ENCODE measurements at places on chromosomes 3 and 15. TPM values are rescaled to one million over a fixed set of nuclear protein-coding genes. Genes with fewer than 3 reads are reported as not detected.

DNA sequence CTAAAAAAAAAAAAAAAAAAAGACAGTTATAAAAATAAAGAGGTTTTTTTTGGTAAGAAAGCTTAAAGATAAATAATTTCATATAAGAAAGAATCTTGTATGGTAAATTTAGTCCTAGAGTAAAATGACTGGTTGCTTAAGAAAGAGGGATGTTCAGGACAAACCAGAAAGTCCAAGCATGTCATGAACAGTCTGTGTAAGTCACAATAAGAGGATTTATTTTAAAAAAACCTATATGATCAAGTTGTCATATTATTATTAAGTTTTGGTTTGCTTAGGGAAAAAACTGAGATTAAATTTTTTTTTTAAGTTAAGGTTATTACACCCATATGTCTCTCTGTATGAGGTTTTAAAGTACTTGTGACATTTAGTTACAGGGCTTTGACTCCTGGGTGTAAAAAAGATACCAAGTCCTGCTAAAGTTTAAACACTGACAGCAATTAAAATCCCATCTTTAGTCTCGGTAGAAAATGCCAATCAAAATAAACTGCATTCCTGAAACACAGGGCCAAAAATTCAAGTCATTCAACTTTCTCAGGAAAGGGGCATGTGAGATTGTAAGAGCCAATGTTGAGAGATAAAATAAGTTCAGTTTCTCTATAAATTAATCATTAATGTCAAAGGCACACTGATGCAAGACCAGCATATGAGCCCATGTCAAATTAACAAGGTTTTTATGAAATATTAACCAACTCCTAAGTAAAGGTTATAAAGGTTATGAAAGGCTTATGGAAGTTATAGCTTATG lies 8.5 kb upstream of the BDH1 start:
- peak overlapping the region; percentile 37 for H3K4me3 ChIP-seq
- H3K4me1 ChIP-seq = no peaks in the 10 kb centered on the region
- no peaks in the 10 kb centered on the region for H3K27me3 ChIP-seq
- no peak for DNase-seq

- H3K36me3 ChIP-seq = no peaks in the 10 kb centered on the region
- H3K4me3 ChIP-seq = no peak overlapping the region
- no peaks in the 10 kb centered on the region for H3K27me3 ChIP-seq
- no peak overlapping the region for H3K27ac ChIP-seq
- no peaks in the 10 kb centered on the region for H3K4me1 ChIP-seq
Observed at GRCh38 chr3:120875507-120875906, 32.5 kb upstream of the STXBP5L start.

GRCh38 chr3:129564981-129565644 lies 22.1 kb downstream of the H1-8 start:
- DNase-seq = no peak
- H3K36me3 ChIP-seq = no peaks in the 10 kb centered on the region
- no peak overlapping the region for H3K27ac ChIP-seq

DNA sequence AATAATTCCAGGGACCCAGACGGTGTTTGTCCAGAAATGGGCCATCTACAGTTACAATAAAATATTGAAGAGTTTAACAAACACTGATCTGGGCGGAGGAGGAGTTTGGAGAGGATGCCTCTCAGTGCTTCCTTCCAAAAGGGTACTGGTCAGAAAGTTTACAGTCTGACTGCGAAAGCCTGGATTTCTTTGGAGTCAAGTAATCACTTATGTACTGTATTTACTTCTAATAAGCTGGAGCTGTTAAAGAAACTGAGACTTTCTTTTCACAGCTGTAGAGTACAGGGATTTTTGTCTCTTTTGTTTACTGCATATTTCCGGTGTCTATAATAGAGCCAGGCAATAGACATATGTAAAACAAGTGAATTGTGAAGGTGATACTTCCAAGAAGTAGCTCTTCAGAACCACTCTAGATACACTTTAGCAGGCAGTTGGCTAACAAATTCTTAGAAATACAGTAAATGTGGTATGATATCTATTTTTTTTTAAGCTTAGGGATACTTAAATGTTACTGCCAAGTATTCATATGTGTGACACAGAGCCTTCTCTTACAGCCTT lies 22.1 kb upstream of the NEO1 start:
- no peak for DNase-seq
- no peak overlapping the region for H3K4me3 ChIP-seq
- no peak overlapping the region for H3K27ac ChIP-seq
- H3K27me3 ChIP-seq = no peaks in the 10 kb centered on the region

GRCh38 chr3:33458446-33458845 lies 18.2 kb upstream of the UBP1 start:
- H3K36me3 ChIP-seq = peaks cover 3% of the 10 kb centered on the region
- H3K27ac ChIP-seq = no peak overlapping the region
- no peak for DNase-seq
- H3K4me3 ChIP-seq = no peak overlapping the region

- H3K4me3 ChIP-seq = peak overlapping the region; percentile 22
- H3K4me1 ChIP-seq = no peaks in the 10 kb centered on the region
- H3K27me3 ChIP-seq = no peaks in the 10 kb centered on the region
- H3K36me3 ChIP-seq = no peaks in the 10 kb centered on the region
- DNase-seq = peak; percentile 77
Observed at GRCh38 chr3:120622870-120623726, 27.0 kb downstream of the NDUFB4 start.

DNA sequence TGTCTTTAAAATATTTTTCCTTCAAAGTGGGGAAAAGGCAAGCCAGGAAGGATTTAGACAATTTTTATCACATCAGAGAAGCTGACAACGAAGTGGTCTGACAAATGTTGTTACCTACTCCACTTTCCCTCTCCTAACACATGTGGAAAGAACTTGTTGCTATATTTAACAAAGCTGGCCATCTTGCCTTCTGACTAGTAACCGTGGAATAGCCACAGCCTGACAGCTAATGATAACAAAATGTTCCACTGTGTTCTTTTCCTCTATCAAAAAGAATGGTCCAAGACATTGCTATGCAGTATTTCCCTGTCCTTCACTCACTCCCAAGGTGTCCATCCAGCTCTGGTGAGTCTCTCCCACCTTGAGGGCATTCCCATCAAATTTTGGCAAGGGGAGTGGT lies 481.4 kb upstream of the THBS1 start:
- H3K27me3 ChIP-seq = no peaks in the 10 kb centered on the region
- no peak overlapping the region for H3K27ac ChIP-seq
- no peak for DNase-seq
- no peaks in the 10 kb centered on the region for H3K36me3 ChIP-seq
- H3K4me3 ChIP-seq = no peak overlapping the region

- H3K27ac ChIP-seq = no peak overlapping the region
- H3K36me3 ChIP-seq = peaks cover 62% of the 10 kb centered on the region
- H3K27me3 ChIP-seq = no peaks in the 10 kb centered on the region
- H3K4me1 ChIP-seq = peaks cover 21% of the 10 kb centered on the region
- H3K4me3 ChIP-seq = no peak overlapping the region
Observed at GRCh38 chr3:31541089-31541488, 8.4 kb downstream of the STT3B start.

DNA sequence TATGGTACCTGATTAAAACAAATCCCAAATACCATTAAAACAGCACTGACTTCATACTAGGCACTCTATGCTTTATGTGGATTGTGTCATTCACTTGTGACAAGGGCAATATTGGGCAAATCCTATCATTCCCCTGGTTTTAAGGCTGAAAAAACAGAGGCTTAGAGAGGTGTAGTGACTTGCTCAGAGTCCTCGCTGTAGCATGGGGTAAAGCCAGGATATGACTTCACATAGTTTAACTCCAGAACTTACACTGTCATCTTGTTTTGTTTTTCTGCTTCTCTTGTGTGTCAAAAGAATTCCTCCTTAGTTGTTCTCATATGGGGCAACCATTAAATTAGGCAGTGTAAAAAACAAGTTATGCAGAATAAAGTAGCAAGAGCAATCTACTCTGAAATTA lies 40.3 kb upstream of the ICE2 start:
- no peak overlapping the region for H3K27ac ChIP-seq
- H3K36me3 ChIP-seq = peaks cover 4% of the 10 kb centered on the region
- no peak for DNase-seq
- no peaks in the 10 kb centered on the region for H3K27me3 ChIP-seq

- H3K4me1 ChIP-seq = no peaks in the 10 kb centered on the region
- DNase-seq = no peak
- H3K4me3 ChIP-seq = no peak overlapping the region
- H3K36me3 ChIP-seq = peaks cover 38% of the 10 kb centered on the region
- no peaks in the 10 kb centered on the region for H3K27me3 ChIP-seq
- H3K27ac ChIP-seq = no peak overlapping the region
Observed at GRCh38 chr3:48750856-48751255, 33.8 kb upstream of the IP6K2 start.

DNA sequence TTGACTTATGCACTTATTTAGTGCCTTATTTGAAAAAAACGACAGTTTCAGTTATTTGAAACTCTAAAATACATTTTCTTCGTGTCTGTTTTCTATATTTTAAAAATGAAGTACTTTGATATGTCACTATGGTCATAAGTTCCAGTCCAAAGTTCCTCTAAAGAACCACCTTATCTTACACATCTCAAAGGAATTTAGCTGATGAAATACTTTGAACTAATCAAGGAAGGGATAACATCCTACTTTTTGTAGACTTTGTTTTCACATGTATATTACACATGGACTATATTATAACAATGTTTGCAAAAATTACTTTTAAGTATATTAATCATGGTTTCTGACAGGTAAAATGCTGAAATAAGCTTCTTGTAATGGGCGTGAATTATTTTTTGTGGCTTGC lies 265.8 kb upstream of the ZNF717 start:
- no peak overlapping the region for H3K4me3 ChIP-seq
- H3K36me3 ChIP-seq = no peaks in the 10 kb centered on the region
- H3K4me1 ChIP-seq = no peaks in the 10 kb centered on the region
- H3K27ac ChIP-seq = no peak overlapping the region
- no peak for DNase-seq

DNA sequence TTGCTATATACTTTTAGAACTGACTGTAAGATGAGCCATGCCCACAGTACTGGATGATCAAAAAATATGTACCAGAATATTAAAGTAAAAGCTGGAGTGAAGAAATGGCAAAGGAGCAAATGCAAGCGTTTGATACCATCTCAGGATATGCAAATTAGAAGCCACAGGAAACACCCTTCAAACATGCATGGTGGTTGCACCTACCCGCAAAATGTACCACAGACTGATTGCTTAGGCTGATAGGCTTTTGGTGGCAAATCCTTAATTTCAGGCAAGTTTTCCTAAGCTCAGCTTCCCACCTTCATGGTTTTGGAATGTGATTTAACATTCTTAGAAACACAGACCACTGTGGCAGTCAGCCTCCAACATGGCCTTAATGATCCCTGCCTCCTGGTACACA lies 149.0 kb downstream of the PDZRN3 start:
- DNase-seq = no peak
- H3K4me1 ChIP-seq = peaks cover 3% of the 10 kb centered on the region
- H3K27me3 ChIP-seq = no peaks in the 10 kb centered on the region
- no peak overlapping the region for H3K4me3 ChIP-seq
- H3K27ac ChIP-seq = no peak overlapping the region

Gene GATA2
- 1.3 TPM for total RNA-seq

Gene GOLGA6D
- 0.21 TPM for total RNA-seq

Gene TMEM40
- total RNA-seq = not detected

Gene SNURF
- total RNA-seq = 21.8 TPM

Gene OR5H14
- not detected for total RNA-seq

Gene HCN4
- 0.82 TPM for total RNA-seq
